Esophagus mucosa (tissue), 1 donor: ENCODE measurements at places on chromosomes 5 and 9. TPM values are rescaled to one million over a fixed set of nuclear protein-coding genes. Genes with fewer than 3 reads are reported as not detected.

Gene OTP
- not detected for total RNA-seq

Gene TCF7
- 4.6 TPM for total RNA-seq

Gene SPINK4
- total RNA-seq, result not detected

Gene PBX3
- total RNA-seq, result 13.8 TPM

Gene DIPK1B
- total RNA-seq, result 0.76 TPM

Gene SMIM33
- total RNA-seq, result not detected

Gene NR2F1
- 2.7 TPM for total RNA-seq

Gene AK8
- total RNA-seq, result 1.7 TPM

Gene FCN1
- 0.12 TPM for total RNA-seq

Gene ACO1
- 14.0 TPM for total RNA-seq

Gene MYMK
- not detected for total RNA-seq

Gene UNC5A
- not detected for total RNA-seq

Gene DND1
- 0.44 TPM for total RNA-seq

Gene MAMDC2
- total RNA-seq, result 1.3 TPM

Gene CCNB1
- 80.3 TPM for total RNA-seq

Gene SLC6A7
- total RNA-seq, result not detected

Gene KCNV2
- total RNA-seq, result not detected

Gene GFI1B
- total RNA-seq, result not detected

Gene PCA3
- total RNA-seq, result not detected

Gene GPSM1
- total RNA-seq, result 1.2 TPM

Gene BTNL8
- total RNA-seq, result not detected

Gene SLIT3
- total RNA-seq, result 3.5 TPM

Gene CDC42SE2
- 15.2 TPM for total RNA-seq

Gene HTR4
- total RNA-seq, result 0.08 TPM

Gene LHFPL2
- 3.7 TPM for total RNA-seq

Gene DNAJB5
- 3.4 TPM for total RNA-seq

Gene OR13C4
- total RNA-seq, result not detected

Gene RANBP3L
- total RNA-seq, result 0.16 TPM

Gene FOXD4L6
- not detected for total RNA-seq

Gene BTNL9
- total RNA-seq, result 2.5 TPM

Gene PCSK1
- total RNA-seq, result 0.52 TPM

Gene KIF4B
- total RNA-seq, result not detected

Gene MAST4
- total RNA-seq, result 106 TPM

Gene TAF1L
- not detected for total RNA-seq

Gene NUP214
- total RNA-seq, result 40.5 TPM

Gene MZB1
- 3.3 TPM for total RNA-seq
